ENCODE measurements at places on chromosomes 5 and 9. TPM values are rescaled to one million over a fixed set of nuclear protein-coding genes. Genes with fewer than 3 reads are reported as not detected.

The HMCN2 gene
- total RNA-seq: not detected

The GRIA1 gene
- total RNA-seq: not detected

The PDE6A gene
- not detected for total RNA-seq

The TPM2 gene
- total RNA-seq: 4.5 TPM

The SAXO1 gene
- not detected for total RNA-seq

The FOXD4 gene
- 0.22 TPM for total RNA-seq

The CDH6 gene
- total RNA-seq: not detected

The CNOT6 gene
- total RNA-seq: 49.7 TPM

The NDUFB6 gene
- 48.2 TPM for total RNA-seq

The PCDHGA6 gene
- 0.42 TPM for total RNA-seq

The ALDH1A1 gene
- total RNA-seq: not detected

The RNF180 gene
- not detected for total RNA-seq

DNA sequence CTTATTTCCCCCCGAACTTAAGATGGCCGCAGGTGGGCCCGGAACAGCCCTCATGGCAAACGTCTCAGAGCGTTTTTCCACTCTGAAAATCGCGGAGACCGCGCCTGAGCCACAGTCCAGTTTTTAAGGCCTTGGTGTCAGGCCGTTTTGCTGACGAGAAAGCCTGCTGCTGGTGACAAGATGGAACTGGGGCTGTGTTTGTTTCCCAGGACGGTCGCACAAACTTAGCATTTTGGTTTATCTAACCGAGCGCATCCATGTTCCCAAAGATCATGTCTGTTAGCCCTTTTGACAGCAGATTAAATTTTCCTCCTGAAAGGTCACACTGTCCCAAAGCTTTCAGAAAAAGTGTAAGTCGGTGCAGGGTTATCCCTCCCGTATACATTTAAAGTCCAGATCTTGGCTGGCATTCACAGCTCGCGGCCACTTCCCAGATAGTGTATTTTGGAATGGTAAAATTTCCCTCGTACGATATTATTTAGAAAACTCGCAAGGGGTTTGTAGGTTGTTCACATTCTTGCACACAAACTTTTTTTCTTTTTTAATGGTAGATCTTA is 812 bp downstream of the SREK1 start:
- H3K4me3 ChIP-seq: peak overlapping the region; percentile 96
- H3K36me3 ChIP-seq: peaks cover 6% of the 10 kb centered on the region
- DNase-seq: no peak
- H3K27me3 ChIP-seq: peaks cover 2% of the 10 kb centered on the region

GRCh38 chr5:78603636-78604175 is 44.9 kb downstream of the LHFPL2 start:
- no peak overlapping the region for H3K27ac ChIP-seq
- peaks cover 2% of the 10 kb centered on the region for H3K27me3 ChIP-seq
- no peaks in the 10 kb centered on the region for H3K36me3 ChIP-seq
- H3K4me3 ChIP-seq: no peak overlapping the region

- no peak for DNase-seq
- no peaks in the 10 kb centered on the region for H3K27me3 ChIP-seq
- peaks cover 28% of the 10 kb centered on the region for H3K36me3 ChIP-seq
Observed at GRCh38 chr9:99868845-99869244, 37.6 kb upstream of the STX17 start.

DNA sequence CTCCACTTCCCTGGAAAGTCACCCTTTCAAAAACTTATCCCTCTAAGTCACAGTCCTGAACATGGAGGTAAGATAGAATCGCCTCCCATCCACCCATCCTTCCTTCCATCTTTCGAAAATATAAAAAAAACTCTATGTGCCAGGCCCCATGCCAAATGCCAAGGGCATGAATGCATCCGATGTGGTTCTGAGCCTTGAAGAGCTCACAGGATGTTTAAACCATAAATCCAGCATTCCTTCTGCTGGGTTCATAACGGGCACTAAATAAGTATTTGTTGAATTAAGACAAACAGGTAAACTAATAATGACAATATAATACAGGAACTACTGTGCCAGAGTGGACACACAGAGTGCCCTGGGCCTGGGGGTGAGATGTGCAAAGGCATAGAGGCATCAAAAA is 147.3 kb downstream of the TTLL11 start:
- H3K4me1 ChIP-seq: no peaks in the 10 kb centered on the region
- no peak overlapping the region for H3K27ac ChIP-seq
- peaks cover 5% of the 10 kb centered on the region for H3K27me3 ChIP-seq
- H3K36me3 ChIP-seq: no peaks in the 10 kb centered on the region

DNA sequence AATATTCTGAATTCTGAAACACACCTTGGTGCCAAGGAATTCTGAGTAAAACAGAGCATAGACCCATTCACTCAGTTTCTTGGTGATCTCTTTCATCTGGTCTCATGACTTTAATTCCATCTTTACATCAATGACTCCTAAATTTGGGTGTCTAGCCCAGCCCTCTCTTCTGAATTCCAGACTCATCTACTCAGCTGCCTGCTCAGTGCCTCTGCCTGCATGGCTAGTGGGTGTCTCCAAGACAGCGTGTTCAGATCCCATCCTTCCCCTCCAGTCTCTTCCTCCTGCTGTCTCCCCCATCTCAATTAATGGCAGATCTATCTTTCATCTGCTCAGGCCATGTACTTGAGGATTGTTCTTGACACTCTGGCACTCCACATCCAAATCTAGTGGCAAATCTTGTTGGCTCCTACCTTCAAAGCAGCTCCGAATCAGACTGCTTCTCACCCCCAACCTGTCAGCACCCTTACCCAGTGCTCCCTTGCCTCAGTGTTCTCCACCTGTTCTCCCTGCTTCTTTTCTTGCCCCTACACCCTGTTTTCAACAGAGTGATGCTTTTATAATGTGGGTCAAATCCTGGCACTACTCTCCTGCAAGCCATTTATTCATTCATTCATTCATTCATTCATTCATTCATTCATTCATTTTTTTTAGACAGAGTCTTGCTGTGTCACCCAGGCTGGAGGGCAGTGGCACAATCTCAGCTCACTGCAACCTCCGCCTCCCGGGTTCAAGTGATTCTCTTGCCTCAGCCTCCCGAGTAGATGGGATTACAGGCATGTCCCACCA is 5.3 kb downstream of the CAVIN4 start:
- no peak overlapping the region for H3K27ac ChIP-seq
- H3K27me3 ChIP-seq: peaks cover 3% of the 10 kb centered on the region
- H3K36me3 ChIP-seq: no peaks in the 10 kb centered on the region

DNA sequence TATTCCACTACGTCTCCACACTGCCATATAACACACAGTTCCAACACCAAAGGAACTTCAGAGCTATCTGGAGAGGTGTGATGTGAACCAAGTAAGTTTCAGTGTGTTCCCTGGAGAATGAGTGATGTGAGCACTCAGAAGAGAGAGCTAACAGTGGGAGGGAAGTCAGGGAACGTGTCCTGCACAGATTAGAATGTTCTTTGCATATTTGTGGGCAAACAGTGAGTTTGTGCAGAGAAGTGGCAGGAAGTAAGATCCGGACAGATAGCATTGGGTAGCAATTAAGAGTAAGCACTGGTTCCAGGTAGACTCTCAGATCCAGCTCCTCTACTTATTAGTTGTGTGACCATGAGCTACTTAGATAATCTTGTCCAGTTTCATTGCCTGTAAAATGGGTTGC is 206.4 kb downstream of the PDZD2 start:
- no peaks in the 10 kb centered on the region for H3K27me3 ChIP-seq
- no peak overlapping the region for H3K4me3 ChIP-seq
- no peaks in the 10 kb centered on the region for H3K36me3 ChIP-seq
- no peak overlapping the region for H3K27ac ChIP-seq

- DNase-seq: no peak
- no peaks in the 10 kb centered on the region for H3K4me1 ChIP-seq
- H3K27ac ChIP-seq: no peak overlapping the region
- H3K36me3 ChIP-seq: no peaks in the 10 kb centered on the region
- peaks cover 23% of the 10 kb centered on the region for H3K27me3 ChIP-seq
Observed at GRCh38 chr5:58849921-58850667, 267.2 kb downstream of the RAB3C start.

DNA sequence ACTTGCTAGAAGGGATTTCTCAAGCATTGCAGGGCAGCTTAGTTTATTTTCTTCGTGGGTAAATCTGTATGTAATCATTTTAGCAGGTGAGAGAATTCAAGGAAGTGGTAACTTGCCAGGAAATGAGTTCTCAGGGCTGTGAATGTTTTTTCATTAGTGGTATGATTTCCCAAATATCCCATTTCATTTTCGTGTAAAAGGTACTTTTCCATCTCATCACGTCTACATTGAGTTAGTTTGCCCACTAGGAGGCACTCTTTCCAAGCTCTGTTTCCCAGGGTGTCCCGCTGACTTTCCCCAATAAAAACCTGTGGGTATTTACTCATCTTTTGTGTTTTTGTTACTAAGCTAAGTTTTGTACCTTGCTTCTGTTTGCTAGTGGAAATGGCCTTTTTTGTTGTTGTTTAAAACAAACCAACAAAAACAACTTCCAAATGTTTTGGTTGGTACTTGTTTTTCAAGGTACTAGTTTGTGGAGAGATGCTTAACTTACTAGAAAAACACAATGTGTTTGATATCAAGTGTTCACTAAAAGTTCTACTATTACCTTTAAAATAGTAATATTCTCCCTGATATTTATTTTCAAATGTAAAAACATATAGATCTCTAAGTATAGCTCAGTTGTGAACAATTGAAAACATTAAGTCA is 373.6 kb downstream of the ADGRV1 start:
- no peak overlapping the region for H3K27ac ChIP-seq
- no peaks in the 10 kb centered on the region for H3K36me3 ChIP-seq
- no peak for DNase-seq
- peaks cover 5% of the 10 kb centered on the region for H3K4me1 ChIP-seq

DNA sequence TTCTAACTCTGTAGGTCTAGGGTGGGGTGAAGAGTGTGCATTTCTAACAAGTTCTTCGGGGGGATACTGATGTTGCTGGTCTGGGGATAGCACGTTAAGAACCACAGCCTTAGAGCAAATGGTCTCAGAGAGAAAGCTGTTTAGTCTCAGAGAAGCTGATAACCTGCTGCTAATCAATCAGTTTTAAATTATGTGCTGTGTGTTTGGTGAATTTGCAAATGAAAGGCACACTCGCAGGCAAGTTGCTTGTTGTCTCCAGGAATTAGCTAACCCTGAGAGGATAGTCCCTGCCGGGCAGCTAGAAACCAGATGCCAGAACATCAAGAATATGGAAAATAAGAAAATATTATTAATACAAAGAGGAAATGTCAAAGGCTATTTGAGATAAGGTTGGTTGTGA is 79.2 kb downstream of the DMRT2 start:
- no peak overlapping the region for H3K4me3 ChIP-seq
- no peak overlapping the region for H3K27ac ChIP-seq
- no peaks in the 10 kb centered on the region for H3K4me1 ChIP-seq
- DNase-seq: no peak

GRCh38 chr5:59436364-59437148 is 457.0 kb downstream of the PDE4D start:
- H3K4me1 ChIP-seq: no peaks in the 10 kb centered on the region
- H3K36me3 ChIP-seq: no peaks in the 10 kb centered on the region
- no peak overlapping the region for H3K27ac ChIP-seq

GRCh38 chr5:179135441-179136215 is 75.5 kb downstream of the ZNF354C start:
- H3K36me3 ChIP-seq: no peaks in the 10 kb centered on the region
- no peak overlapping the region for H3K27ac ChIP-seq
- no peaks in the 10 kb centered on the region for H3K27me3 ChIP-seq
- DNase-seq: no peak

DNA sequence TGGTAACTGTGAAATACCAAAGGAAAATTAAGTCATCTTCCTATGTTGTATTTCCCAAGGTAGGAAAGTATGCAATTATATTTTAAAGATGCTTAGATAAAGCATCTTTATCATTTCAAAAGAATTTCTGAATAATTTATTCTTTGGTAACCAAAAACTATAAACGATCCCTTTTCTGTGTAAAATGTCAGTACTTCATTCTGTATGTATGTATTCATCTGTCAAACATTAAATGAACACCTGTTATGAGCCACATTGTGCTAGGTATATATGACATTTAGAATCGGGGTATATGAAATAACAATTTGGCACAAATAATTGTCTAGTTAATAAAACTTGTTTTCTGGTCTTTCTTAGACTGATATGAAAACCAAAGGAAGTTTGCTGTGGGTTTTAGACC is 89.4 kb upstream of the DHFR start:
- no peaks in the 10 kb centered on the region for H3K27me3 ChIP-seq
- DNase-seq: no peak
- no peak overlapping the region for H3K27ac ChIP-seq
- peaks cover 60% of the 10 kb centered on the region for H3K36me3 ChIP-seq
- no peak overlapping the region for H3K4me3 ChIP-seq

DNA sequence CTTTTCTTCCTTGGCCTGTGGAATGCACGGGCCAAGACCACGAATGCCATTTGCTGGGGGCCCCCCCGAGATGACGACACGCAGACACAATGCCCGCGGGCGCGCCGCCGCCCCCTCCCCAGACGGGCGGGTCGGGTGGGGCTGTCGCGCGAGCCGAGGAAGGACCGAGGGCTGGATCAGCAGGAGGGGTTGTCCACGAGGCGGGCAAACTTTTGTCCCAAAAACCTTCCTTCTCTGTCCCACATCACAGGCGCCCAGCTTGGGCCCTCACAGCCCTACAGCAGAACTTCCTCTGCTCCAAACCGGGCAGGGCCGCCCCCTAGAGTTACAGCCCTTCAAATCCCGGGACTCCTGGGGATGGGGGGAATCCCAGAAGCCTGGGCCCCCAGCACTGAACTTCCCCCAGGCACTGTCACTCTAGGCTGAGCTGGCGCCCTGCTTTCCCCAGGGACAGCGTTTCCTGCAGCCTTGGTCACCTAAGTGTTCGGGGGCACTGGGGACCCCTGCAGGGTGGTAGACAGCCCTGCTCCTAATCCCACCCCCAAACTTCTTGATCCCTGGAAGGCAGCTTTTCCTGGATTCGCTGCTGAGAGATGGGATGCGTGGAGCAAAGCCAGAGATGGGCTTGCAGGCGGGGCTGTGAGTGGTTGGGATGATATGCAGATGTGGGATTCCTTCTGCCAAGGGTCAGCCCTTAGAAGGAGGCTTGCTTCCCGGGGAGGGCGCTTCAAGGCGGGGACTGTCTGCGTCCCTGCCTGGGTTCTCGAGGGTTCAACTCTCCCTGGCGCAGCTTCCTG is 980 bp downstream of the COL5A1 start:
- peaks cover 18% of the 10 kb centered on the region for H3K27me3 ChIP-seq
- H3K4me3 ChIP-seq: no peak overlapping the region
- no peak overlapping the region for H3K27ac ChIP-seq
- H3K36me3 ChIP-seq: no peaks in the 10 kb centered on the region
- DNase-seq: no peak

- no peaks in the 10 kb centered on the region for H3K36me3 ChIP-seq
- H3K27me3 ChIP-seq: peaks cover 2% of the 10 kb centered on the region
- H3K27ac ChIP-seq: no peak overlapping the region
- no peak overlapping the region for H3K4me3 ChIP-seq
- no peak for DNase-seq
- H3K4me1 ChIP-seq: no peaks in the 10 kb centered on the region
Observed at GRCh38 chr9:87327575-87328125, 170.0 kb upstream of the DAPK1 start.

DNA sequence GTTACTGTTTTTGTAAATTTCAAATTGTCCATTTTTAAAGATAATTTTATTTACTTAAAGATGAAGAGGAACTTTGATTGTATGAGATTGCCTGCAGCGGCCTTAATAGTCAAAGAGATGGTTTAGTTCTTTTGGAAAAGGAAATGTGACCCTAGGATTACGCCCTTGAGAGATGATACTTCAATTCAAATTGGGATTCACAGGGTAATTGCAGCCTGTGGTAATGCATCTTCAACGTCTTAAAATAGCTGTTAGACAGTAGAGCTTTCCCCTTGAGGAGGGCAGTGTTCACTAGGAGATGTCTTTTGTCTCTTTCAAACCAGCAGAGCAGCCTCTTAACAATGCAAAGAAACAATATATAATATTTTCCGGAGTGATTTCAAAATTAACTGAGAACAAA is 127.1 kb downstream of the TAF11L14 start:
- no peak for DNase-seq
- H3K4me3 ChIP-seq: no peak overlapping the region
- H3K36me3 ChIP-seq: no peaks in the 10 kb centered on the region
- no peaks in the 10 kb centered on the region for H3K27me3 ChIP-seq
- no peaks in the 10 kb centered on the region for H3K4me1 ChIP-seq

Data from activated T-helper 1 cell treated with anti-CD3 and anti-CD28 coated beads, Interleukin-12 subunit alpha, Interleukin-12 subunit beta, Interleukin-2, Interleukin-4 antibody, amounts not matched to agents 30 ng/mL and 10 ng/mL and 1 ng/mL, durations not matched to agents 14 hours and 24 hours and 36 hours (primary cell).